ENCODE measurements at places on chromosomes 3 and 15.

GRCh38 chr15:65790694-65791334, 1.3 kb downstream of the DENND4A start:
- DNase-seq = no peak

GRCh38 chr3:40243056-40243455, 66.5 kb upstream of the EIF1B start:
- no peak for DNase-seq

DNA sequence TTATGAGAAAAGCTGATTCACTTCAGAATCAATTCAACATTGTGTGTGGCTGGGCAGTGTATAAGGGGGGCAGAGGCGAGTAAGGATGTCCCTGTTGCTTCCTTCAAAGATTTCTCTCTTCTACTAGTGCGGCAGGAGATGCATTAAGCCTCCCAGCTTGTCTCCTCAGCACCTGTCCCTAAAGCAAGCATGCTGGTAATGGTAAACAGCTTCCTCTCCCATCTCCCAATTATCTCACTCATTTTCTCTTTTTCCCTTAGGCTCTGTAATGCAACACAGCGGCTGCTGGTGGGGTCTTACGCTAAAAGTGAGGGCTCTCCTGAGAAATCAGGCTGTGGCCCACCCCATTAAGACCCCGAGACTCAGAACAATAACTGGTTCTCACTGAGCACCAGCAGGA, 306.4 kb upstream of the ROPN1 start:
- no peak for DNase-seq

DNA sequence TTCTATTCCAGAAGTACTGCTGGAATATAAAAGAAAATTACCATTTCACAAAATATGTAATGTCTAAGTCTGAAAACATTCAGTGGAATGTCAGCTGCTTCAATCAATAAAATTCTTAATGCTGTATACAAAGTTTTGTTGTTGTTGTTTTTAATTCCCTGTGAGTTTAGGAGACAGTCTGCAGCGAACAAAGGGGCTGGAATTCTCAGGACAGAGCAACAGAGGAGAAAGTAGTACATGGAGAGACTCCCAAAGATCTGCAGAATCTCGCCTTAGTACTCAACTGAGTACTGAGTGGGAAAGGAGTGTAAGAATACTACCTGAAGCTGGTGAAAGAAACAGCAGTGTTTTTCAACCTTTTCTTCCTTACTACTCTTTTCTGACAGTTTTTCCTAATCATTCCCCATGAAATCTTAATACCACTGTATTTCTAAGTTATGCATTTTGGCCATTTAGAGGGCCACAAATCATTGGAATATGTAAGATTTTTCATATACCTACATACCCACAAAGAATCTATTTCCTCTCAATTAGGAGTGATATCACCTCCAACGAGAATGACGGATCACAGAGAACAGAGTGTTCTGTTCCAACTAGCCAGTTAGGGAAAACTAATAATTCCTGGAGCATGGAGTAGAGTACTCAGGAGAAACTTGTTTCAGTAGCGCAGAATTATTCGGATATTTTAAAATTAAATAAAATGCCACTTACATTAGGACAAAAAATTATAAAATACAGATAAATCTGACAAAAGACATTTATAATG, 16.0 kb downstream of the ANKRD28 start:
- DNase-seq = no peak

- no peak for DNase-seq
Measured at GRCh38 chr15:57108296-57108695, 189.9 kb downstream of the TCF12 start.

DNA sequence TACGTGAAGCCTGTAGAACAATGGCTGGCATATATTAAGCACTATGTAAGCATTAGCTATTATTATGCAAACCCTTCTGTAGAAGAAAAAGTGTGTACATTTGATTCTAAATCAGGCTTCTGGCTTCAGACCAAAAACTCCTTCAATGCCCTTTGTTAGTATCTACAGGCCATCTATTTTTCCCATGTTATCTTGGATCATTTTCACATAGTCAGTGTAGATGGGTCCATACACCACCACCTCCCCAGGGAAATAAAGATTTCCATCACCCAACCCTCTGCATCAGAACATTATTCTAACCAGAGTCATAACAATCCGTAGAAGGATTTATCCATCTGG, 8.0 kb upstream of the KLHL6 start:
- DNase-seq = no peak

DNA sequence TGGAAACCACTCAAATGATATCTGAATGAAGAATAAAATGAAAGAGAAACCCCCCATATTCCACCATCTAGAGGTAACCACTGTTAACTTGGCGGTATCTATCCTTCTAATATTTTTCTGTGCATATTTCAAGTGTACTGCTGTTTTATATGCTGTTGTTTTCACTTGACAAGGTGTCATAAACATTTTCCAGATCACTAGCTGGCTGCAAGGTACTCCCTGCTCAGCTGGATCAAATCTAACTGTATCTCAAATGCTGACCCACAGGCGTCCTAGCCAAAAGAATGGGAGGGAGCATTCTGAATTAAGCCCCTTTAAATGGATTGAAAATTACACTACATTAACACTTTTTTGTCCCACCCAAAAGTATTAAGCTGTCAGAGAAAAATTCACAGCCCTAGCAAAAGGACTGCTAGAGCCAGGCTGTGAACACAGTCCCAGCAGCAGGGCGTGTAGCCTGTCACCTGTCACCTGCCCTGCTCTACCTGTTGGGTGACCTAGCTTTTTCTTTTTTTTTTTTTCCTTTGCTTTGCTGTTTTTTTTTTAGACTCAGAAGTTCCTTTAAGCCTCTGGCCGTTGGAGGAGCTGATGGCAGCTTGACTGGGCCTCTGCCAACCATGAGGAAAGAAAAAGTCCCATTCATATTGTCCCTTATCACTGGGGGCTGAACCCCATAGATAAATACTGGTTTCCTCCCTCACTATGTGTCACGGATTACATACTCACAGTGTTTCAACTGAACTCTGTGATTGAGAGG, 93.7 kb upstream of the TSC22D2 start:
- no peak for DNase-seq

DNA sequence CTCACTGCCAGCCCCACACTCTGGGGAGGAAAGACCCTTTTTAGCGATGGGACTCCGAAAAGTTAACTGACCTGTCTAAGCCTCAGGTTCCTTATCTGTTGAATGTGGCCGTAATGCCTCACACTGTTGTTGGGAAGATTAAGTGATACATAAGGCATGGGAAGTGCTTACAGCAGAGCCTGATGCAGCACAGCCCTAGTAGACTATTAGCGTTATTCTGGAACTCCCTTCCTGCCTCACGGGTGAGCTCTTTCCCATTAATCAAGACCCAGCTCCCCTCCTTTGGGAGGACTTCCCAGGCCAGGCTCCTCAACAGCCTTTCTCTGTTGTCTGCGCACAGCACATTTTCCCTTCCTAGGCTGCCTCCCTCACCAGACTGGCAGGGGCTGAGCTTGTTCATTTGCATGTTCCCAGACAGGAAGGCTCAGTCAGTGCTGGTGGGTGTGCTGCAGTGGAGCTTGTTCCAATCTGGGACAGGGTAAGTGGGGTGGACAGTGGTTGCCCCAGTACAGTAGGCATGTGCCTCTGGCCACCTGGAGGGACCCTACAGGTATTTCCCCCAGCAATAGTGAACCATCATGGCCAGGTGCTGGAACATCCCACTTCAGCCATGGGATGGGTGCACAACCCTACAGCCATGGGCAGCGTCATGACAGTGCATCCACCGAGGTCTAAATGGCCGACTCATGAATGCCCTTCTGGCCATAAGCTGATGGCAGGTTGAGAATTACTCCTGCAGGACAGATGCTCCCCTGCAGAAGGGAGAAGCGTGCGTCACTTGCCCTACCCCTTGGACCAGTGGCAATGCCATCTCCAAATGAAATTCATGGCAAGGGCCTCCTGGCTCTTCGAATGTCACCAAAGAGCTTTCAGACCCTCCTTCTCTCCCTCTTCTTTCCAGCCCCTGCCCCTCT, 5.8 kb upstream of the PSTPIP1 start:
- no peak for DNase-seq

DNA sequence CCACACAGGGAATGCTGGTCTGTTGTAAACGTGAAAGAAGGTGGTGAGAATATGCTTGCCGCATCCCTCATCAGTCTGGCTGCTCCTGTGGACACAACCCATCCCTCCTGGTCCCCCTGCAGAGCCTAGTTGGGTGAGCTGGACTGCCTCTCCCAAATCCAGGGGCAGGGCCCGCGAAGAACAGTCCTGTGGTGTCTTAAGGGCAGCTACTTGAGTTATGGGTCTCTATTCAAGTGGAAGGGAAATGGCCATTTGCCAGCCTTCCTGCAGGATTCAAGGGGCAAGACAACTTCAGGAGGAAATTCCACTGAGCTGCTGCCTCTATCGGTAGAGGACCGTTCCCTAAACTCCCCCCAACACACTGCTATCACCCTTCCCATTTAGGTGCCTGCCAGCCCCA, 98.9 kb downstream of the IQSEC1 start:
- DNase-seq = no peak

DNA sequence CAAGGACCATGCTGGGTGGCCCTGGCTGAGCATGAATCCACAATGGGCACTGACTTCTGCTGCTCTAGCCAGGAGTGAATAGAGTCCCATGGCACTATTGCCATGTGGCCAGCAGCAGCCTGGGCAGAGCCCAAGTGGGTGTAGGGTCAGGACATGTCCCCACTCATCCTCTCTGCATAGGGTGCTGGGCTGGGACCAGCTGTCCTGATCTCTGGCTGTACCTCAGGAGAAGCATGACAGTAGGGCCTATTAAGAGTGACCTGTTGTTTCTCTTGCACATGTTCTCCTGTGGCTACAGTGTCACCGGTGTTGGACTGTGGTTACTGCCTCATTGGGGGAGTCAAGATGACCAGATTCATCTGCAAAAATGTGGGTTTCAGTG, 46.9 kb downstream of the DLEC1 start:
- no peak for DNase-seq

DNA sequence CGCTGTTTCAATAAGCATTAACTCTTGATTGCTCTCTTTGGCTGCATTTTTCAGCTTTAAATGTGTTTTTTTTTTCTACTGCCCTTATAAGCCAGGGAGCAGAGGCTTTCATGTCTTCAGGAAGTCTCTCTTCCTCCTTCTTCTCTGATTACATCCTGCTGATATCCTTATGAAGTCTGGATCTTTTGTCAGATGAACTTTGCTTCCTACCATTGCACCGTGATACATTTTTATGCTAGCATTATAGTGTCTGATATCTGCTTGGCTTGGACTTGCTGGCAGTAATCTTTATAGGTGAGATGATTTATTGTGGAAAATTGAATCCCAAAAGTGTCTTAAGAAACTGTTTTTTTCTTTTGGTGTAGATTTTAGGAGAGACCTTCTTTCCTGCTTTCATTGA, 160.4 kb upstream of the CFAP20DC start:
- no peak for DNase-seq

DNA sequence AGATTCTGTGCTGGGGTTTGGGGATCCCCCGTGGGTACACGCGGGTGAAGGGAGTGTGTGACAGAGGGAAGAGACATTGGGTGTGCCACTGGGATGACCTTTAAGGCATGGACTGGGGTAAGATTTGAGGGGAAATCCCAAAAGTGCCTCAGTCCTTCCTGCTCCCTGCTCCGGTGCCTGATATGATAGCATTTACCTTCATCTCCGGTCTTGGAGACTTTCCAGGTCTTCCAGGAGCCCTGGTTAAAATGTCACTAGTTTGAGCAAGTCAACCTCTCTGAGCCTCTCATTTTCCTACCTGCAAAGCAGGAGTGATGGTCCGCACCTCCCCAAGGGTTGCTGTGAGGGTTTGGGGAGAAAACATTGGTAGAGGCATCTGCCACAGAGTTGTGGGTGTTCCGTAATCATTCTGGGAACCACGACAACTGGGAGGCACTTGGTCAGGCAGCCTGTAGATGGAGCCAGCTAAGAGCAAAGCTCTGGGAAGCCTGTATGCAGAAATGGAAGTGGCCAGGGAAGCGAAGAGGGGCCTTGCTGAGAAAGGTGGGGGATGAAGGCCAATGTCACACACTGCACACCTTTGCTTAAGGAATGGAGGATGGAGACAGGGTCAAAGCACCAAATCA, 33.9 kb upstream of the KIF23 start:
- DNase-seq = no peak

DNA sequence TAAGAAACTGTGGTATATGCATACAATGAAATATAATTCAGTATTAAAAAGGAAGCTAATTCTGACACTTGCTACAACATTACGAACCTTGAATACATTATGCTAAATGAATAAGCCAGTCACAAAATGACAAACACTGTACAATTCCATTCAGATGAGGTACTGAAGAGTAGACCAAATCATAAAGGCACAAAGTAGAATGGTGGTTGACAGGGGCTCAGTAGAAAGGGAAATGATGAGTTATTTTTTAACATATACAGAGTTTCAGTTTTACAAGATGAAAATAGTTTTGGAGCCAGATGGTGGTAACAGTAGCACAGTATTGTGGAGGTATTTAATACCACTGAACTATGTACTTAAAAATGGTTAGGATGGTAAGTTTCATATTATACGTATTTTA, 254.6 kb upstream of the RBMS3 start:
- no peak for DNase-seq

GRCh38 chr3:46935989-46936558, 40.5 kb downstream of the CCDC12 start:
- DNase-seq = no peak

- no peak for DNase-seq
Measured at GRCh38 chr3:57900786-57901185, 107.4 kb upstream of the FLNB start.

DNA sequence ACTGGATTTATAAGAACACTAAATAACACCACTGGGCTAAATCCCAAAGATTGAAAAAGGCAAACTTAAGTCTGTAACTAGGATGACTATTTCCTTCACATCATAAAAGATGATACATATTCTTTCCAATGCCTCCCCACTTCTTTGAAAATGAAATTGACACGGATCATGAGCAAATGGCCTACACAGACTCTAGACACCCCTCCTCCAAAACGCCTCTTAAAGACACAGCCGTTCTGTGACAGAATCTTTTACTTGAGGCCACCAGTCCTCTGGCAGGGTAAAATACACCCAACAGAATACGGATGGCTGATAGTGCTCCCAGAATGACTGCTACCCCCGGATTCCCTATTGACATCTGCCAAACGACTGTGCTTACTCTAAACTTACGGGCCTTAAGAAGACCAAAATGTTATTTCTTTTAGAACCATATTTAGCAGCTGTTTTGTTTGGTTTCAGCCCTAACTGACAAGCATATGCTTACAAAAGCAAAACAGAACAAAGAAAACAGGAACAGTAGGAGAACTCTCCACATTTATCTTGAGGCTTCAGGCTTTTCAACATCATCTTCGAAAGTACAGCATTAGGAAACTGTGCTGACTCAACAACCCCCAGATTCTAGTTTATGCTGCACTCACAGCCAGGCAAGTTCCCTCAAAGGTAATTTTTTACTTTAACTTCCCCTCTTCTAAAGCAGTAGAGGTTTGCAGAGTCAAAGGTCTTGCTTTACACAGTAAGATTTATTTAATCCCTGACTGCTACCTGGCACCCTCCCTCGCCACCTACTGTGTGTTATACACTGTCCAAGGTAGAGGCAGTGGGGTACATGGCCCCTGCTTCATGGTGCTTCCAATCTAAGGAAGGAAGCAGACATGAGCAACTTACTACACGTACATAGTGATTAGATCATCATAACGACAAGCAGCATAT, 84.3 kb downstream of the TNIK start:
- DNase-seq = no peak

- no peak for DNase-seq
Measured at GRCh38 chr3:73206030-73206429, 144.6 kb downstream of the EBLN2 start.

GRCh38 chr15:72271895-72272212, 500 bp downstream of the PARP6 start:
- no peak for DNase-seq
